Renal pelvis (tissue), 12 donors: ENCODE measurements at places on chromosomes 1 and 21. TPM values are rescaled to one million over a fixed set of nuclear protein-coding genes. Genes with fewer than 3 reads are reported as not detected.
A peak's percentile ranks its signal among the peaks of the same experiment; 100 is the strongest.

GRCh38 chr1:116664366-116664977 lies 3.1 kb downstream of the IGSF3 start:
- no peak for DNase-seq

- no peak for DNase-seq
Measured at GRCh38 chr1:228141226-228142044, 1.4 kb downstream of the GUK1 start.

GRCh38 chr1:85359874-85360721 lies 83.7 kb upstream of the BCL10 start:
- no peak for DNase-seq

GRCh38 chr21:34091032-34091431 lies 17.7 kb downstream of the MRPS6 start:
- no peak for DNase-seq

GRCh38 chr1:11531943-11532342 lies 53.0 kb downstream of the DISP3 start:
- no peak for DNase-seq

DNA sequence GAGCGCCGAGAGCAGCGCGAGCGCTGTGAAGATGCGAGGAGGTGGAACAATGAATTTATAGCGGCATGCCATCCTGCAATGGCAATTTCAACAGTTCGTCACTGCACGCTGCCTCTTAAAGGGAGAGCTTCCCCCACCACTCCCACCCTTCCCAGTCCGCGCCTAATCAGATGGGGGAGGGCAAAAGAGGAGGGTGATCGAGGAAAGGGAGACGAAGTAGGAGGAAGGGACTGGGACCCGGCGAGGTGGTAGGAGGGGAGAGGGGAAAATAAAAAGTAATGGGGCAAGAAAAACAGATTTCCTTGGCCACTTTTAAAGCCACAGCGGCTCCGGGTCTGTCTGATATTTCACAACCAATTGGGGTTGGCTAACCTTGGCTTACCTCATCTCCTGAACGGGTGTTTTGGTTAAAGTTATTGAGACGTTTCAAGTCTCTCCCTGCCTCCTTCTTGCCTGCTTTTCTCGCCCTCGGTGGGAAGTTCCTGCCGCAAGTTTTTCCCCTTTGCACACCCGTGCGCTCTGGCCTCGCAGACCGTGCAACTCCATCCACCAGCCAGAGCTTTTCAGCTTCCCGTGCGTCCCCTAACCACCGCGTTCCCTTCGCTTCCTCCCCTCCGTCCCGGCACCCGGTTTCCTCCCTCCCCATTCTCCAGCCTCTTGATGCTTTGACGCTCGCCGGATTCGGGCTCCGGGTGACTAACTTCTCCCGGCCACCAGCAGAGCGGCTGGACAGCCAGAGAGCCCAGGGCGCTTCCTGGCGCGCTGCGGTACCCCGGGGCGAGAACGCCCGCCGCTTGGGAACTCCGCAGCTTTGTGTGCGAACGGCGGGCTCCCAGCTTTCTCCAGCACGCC lies at the start of gene ADAMTS5:
Gene ADAMTS5 (minus strand): TSS at position 27 of the 852 bp plus-strand sequence. CDS start 697 bp downstream, outside the sequence.
- peak; percentile 88 for DNase-seq

DNA sequence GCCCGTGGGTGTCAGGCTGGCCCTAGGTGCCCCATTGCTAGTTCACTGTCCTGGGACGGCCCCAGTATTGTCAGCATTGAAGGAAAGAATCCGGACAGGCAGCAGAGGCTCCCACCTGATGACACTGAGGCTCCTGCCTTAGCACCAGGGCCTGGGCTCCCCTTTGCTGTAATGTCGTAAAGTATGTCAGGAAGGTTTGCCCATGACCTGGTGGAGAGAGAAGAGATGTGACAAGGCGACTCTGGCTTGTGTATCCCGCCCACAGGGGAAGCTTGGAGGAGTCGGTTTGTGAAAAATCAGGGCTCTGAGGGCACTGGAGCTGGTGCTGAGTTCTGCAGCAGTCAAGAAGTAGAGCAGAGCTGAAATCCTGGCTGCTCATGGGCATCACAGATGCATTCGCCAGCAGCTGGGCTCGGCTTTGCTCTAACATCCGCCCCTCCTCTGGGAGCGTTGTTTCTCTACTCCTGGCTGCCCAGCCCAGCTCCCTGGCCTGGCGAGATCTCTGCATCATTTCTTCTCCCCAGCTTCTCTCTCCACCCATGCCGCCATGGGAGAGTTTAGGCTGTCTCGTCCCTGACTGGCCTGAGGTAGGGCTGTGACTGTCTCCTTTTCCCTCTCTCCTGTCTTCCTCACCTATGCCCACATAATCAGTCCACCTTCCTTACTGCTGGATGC lies 74.1 kb downstream of the ADARB1 start:
- no peak for DNase-seq

DNA sequence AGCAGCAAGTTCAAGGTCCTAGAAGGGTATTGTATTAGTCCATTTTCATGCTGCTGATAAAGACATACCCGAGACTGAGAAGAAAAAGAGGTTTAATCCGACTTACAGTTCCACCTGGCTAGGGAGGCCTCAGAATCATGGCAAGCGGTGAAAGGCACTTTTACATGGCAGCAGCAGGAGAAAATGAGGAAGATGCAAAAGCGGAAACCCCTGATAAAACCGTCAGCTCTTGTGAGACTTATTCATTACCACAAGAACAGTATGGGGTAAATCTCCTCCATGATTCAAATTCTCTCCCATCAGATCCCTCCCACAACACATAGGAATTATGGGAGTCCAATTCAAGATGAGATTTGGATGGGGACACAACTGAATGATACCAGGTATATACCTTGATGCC lies 409.5 kb downstream of the NTNG1 start:
- DNase-seq, result no peak

DNA sequence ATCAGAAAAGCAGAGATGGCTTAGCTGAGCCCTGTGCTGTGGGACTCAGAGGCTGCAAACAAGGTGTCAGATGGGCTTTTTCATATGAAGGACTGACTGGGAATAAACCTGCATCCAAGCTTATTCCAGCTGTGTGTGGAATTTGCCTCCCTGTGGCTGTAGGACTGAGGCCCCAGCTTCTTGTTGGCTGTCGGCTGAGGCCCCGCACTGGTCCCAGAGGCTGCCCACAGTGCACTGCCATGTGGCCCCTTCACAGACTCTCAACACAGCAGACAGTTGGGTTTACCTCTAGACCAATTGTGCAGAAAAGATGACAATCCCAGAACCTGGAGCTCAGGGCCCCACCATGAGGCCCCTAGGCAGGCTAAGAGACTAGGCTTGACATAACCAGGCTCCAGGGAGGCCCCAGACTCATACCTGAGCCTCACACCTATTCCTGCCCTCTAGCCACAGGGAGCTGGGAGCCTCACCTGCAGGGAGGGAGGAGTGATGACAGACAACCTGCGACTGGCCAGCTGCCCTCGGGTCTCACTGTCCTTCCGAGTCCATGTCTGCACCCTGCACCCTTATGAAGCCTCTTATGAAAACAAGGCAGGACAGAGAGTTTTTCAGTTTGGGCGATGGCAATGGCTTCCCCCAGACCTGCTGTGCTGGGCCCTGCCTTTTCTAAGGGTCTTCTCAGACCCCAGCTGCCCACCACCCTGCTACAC lies 615.5 kb downstream of the NPHP4 start:
- no peak for DNase-seq

- no peak for DNase-seq
Measured at GRCh38 chr1:7811476-7811875, 27.4 kb downstream of the PER3 start.

- DNase-seq, result no peak
Measured at GRCh38 chr1:204127597-204128242, 24.1 kb downstream of the ETNK2 start.

GRCh38 chr1:7469255-7469938 lies 301.7 kb upstream of the VAMP3 start:
- peak; percentile 68 for DNase-seq

DNA sequence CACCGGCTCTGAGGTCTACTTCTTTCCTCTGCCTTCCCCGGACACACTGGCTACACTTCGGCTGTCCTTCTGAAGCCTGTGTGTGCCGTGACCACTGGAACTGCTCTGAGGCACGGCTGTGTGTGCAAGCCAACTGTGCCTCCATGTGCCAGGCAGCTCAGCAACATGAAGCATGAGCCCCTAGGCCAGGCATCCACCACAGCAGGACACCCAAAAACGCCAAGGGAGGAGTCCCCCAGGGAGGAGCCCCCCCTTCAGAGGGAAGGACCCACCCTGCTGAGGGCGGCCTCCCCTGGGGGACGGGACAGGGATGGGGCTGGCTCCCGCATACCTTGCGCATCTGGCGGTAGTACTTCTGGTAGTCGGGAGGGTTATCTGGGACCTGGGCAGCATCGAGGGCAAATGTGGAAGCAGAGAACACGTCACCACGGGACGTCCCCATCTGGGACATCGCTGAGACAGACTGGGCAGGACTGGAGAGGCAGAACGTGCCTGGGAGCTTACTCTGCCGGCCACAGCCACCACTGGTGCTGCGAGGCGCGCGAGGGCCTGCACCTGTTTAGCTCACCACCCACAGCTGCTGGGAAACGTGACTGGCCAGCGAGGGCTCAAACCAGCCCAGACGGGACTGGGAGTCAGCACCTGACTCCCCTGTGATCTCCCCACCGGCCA lies 20.5 kb downstream of the LSS start:
- no peak for DNase-seq

DNA sequence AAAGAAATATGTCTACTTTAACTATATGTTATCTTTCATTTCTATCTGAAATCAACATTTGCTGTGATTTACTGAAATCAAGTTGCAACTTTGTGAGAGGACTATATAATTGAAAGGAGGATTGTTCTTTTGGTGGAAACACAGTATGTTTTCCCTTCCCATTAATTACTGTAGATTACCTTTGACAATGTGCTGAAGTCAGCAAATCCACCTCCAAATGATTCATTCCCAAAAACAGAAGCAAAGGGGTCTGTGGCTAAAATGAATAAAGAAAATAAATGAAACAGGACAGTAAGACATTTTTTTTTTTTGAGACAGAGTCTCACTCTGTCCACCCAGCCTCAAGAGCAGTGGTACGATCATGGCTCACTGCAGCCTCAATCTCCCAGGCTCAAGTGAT lies 35.4 kb upstream of the TTC39A start:
- no peak for DNase-seq

- no peak for DNase-seq
Measured at GRCh38 chr1:109197158-109198042, 16.3 kb upstream of the SARS1 start.

GRCh38 chr1:174746024-174746808 lies 253.5 kb upstream of the CACYBP start:
- no peak for DNase-seq

DNA sequence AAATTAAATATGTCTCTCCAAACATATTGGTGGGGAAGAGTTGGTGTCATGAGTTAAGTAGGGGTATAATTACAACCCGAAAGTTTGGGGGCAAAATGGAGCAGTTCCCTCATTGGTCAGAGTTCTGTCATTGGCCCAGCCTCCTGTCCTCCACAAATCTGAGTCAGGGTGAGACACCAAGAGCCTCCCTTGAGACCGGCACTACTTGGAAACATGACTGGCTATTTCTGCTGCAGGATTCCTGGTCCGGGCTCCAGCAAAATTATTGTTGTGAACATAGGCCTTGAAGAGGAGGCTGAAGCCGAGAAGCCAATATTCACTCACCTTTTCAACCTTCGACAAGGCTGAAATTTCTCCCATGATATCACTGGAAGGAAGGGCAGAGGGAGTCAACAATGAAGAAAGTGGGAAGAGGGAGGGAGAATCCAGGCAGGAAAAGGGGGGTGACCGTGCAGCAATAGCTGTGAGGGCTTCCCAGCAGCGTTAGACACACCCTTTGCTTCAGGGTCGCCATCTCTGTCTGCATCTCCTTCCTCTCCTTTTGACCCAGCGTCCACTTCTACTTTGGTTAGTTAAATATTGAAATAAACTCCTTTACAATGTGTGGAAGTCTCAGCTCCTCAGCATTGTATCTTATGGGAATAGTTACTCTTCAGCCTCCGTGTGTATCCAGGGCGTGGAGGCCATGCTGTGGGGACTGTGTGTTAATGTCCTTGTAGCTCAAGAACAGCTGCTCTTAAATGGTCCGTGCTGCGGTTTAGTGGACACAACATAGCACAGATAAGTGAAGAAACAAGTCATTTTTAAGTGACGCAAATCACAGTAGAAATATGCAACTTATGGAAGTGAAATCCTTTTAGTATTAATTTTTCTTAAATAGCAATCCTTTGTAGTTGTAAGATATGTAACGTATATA lies 307.4 kb downstream of the DISC1 start:
- DNase-seq, result no peak

GRCh38 chr1:24875991-24876506 lies 54.0 kb downstream of the RUNX3 start:
- no peak for DNase-seq

DNA sequence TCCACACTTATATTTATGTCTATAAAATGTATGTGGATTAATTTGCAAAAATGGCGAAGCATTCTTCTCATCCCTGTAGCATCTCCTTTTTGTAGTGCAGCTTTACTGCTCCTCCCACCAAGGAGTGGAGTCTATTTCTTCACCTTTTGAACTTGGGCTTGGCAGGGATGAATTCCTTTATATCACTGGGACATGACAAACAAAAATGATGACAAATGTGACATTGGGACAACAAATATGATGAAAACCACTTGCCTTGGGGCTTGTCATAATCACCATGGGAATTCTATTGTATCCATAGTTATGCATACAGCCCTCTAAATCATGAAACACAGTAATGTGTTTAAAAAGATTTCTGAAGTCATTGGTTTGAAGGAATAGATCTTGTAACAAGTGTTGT lies 155.0 kb downstream of the TNFSF18 start:
- no peak for DNase-seq

DNA sequence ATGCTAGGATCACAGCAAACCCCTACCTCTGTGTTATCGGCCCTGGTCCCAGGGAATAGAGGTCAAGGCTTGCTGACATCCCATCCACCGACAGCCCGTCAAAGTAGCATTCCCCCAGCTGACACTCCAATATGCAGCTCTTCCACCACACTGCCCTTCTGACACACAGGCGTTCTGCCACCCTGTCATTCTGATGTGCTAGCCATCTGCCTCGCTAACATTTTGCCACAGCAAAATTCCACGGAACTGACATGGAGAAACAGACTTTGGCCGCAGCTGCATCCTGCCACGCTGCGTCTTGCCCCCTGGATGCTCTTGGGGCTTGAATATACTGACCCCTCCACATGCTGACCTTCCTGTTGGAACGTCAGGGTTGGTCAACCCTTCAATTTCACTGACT lies 163.2 kb upstream of the CSF3R start:
- no peak for DNase-seq

- DNase-seq, result no peak
Measured at GRCh38 chr1:55272994-55273393, 57.8 kb upstream of the USP24 start.

The IL20 gene
- polyA plus RNA-seq, result not detected

The AMY1A gene
- polyA plus RNA-seq, result 0.38 TPM

The GPR37L1 gene
- 0.13 TPM for polyA plus RNA-seq

The KRTAP11-1 gene
- not detected for polyA plus RNA-seq

The PLA2G2D gene
- not detected for polyA plus RNA-seq

The CD1E gene
- polyA plus RNA-seq, result 0.17 TPM

The COL11A1 gene
- polyA plus RNA-seq, result 6.5 TPM

The KLF17 gene
- not detected for polyA plus RNA-seq

The PRSS38 gene
- not detected for polyA plus RNA-seq

The ADGRL2 gene
- 135 TPM for polyA plus RNA-seq

The PDZK1 gene
- polyA plus RNA-seq, result 186 TPM

The PLEKHA6 gene
- polyA plus RNA-seq, result 61.9 TPM

The PROK1 gene
- not detected for polyA plus RNA-seq

The SLC9A1 gene
- 28.7 TPM for polyA plus RNA-seq

The BCL2L15 gene
- polyA plus RNA-seq, result 0.19 TPM

The DYNLT5 gene
- polyA plus RNA-seq, result 2.2 TPM
